ENCODE measurements at places on chromosomes 13 and 19.

DNA sequence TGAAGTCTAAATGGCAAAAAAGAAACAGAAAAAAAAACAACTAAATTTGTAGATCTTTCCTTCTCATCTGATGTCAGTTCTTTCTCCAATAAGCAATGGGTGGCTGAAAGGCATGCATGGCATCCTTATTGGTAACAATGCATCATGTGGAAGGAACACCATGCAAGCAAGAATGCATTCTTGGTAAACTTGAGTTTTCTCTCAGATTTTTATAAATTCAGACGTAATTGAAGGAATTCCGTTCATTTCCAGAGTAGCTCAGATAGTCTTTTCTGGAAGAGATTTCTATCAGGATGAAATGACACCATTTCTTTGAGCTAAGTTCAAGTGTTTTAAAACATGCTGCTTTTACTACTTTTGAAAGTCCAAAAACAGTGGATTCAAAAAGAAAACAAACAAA is 373.0 kb downstream of the COG6 start:
- DNase-seq, result no peak

DNA sequence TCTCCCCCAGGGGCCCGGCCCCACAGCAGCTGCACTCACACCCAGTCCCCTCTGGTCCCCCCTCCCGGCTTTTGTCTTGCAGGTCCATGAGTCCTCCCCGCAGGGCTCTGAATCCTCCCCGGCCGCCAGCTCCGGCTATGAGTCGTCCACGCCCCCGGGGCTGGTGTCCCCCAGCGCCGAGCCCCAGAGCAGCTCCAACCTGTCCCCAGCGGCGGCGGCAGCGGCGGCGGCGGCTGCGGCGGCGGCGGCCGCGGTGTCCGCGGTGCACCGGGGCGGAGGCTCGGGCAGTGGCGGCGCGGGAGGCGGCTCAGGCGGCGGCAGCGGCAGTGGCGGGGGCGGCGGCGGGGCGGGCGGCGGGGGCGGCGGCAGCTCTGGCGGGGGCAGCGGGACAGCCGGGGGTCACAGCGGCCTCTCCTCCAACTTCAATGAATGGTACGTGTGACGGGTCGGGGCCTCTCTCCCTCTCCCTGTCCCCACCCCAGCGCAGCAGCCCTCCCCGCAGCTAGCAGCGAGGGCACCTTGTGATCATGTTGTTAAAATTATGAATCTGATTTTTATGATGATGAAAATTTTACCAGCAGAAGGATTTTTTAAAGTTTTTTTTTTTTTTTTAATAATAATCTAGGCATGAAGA is 3.8 kb downstream of the ZIC2 start:
- no peak for DNase-seq

- no peak for DNase-seq
Measured at GRCh38 chr19:15669891-15670290, 3.0 kb upstream of the CYP4F12 start.

DNA sequence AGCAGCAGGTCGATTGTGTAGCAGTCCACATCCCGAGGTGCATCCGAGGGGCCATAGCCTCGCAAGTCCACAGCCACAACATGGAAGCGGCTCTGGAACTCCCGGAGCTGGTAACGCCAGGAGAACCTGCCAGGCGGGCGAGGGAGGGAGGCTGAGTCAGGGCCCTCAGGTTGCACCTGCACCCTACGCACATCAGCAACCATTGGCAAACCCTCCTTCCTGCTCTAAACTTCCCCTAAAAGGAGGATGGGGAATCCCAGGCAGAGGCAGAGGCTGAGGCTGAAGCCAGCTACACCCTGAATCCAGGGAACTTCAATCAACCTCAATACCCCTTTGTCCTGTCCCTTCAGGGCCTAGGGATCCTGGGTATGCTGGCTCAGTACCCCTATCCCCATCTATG is 977 bp downstream of the EPHX3 start:
- DNase-seq, result no peak

All from activated naive CD4-positive, alpha-beta T cell treated with anti-CD3 and anti-CD28 coated beads, Interleukin-2, amount 50 U/mL, for 16 hours (primary cell).